ENCODE measurements at places on chromosomes 1 and 21.

- no peak for DNase-seq
These were observed 54.4 kb downstream of the SYT6 start for GRCh38 chr1:114099268-114099667.

GRCh38 chr1:234875953-234876855 lies 252.4 kb downstream of the TOMM20 start:
- no peak for DNase-seq

DNA sequence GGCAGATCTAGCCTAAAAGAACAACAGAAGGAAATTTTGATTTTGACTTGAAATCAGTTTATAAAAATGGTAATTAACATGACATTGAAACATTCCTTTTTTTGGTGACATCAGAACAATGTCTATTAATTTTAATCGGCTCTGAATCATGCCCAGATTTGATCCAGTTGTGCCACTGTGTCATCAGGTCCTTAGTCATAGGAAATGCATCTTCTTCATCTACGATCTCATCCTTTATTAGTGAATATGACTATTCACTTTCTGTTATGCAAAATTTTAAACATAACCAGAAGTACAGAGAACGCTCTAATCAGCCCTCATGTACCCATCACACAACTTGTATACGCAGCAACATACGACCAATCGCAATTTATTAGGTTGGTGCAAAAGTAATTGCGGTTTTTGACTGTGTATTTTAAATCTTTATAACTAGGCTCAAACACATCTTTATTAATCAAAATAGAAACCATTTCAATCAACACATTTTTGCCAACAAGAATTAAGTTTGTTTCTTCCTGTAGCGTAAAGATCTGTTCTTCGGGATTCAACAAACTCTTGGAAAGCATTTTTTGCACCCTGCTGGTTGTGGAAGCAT lies 40.3 kb upstream of the TLR5 start:
- no peak for DNase-seq

DNA sequence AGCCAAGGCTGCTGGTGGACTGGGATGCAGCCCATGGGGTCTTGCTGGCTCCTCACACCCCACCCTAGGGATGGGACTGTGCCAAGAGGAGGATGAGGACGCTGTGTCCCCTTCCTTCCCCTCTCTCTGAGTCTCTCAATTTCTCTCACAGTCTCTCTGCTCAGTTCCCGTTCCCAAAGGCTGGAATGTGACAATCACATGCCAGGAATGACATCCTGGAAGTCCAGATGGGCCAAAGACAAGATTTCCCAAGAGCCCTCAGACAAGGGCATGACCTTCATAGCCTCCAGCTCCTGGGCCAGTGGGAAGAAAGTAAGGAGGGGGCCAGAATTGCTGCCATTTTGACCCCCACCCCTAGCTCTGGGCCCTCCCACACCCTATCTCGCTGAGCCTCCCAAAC lies 7.6 kb upstream of the CDCP2 start:
- no peak for DNase-seq

- DNase-seq = no peak
These were observed 22.0 kb downstream of the THAP3 start for GRCh38 chr1:6646499-6647148.

DNA sequence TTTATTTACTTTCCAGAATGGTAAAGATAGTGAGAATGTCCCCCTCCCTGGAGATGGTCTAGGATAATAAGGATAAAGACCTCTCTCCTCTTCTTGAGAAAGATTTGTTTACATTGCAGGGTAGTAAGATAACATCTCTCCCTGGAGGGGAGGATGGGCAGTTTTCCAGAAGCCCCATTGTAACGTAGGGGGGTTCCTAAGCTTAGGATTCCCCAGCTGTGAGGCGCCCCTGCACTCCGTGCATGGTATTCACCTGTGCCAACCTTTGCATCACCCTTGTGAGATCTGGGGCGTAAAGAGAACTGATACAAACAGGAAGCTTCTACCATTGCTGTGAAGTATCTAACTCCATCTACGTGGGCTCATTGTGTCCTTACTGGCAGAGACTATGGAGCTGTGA lies 148.7 kb upstream of the DNAH14 start:
- no peak for DNase-seq

DNA sequence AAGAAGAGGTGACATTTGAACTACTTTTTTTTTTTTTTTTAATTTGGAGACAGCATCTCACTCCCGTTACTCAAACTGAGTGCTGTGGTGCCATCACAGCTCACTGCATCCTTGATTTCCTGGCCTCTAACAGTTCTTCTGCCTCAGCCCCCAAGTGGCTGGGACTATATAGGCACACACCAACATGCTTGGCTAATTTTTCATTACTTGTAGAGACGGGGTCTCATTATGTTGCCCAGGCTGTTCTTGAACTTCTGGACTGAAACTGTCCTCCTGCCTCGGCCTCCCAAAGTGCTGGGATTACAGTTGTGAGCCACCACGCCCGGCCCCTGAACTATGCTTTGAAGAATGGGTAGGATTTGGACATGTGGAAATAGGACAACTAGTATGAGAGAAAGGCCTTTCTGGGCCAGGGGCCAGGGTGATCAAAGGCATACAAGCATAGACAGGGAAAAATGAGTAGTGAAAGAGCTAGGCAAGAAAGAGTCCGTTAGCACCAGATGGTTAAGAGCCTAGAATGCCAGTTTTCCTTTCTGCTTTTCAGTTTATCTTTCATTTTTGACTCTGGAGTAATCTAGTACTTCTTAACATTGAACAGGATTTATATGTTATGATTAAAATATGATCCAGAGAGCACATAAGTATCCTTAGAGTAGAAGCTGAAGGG lies 6.3 kb downstream of the RABGAP1L start:
- DNase-seq = no peak

GRCh38 chr1:66412704-66413103 lies 121.2 kb upstream of the SGIP1 start:
- no peak for DNase-seq

DNA sequence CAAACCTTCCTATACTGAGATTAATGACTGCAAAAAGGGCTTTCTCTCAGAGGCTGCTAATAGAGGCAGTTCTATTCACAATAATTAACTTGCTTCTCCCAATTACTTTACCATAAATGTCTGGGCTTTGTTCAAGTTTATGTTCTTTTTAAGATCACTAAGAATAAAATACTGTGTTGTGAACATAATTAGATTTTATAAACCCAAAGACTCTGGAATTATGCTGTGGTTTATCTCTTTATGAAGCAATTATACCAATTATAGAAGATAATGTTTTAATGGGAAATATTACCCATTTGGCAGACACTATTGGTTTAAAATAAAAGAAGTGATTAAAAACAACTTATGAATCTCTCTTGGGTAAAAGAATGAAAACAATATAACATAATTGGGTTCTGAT lies 43.5 kb upstream of the IL12RB2 start:
- DNase-seq = no peak

- DNase-seq = no peak
These were observed 2.7 kb downstream of the AK4 start for GRCh38 chr1:65150583-65151263.

DNA sequence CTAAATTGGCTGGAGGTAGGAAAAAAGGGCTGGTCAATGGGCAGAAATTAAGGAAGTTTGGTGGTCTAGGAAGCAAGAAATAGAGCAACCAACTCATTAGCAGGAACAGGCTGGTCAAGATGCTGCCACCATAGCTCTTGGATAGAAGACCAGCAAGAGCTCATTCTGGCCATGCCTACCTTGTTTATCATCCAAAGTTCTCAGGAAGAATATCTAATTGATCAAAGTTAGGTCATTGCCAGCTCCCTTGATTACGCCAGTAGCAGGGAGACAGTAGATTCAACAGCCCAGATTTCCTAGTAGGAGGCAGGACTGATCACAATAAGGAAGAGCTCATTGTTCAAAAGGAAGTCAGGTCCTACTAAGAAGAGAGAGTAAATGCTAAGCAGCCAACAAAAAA lies 370.2 kb downstream of the GPATCH2 start:
- no peak for DNase-seq

GRCh38 chr1:22249928-22250680 lies 107.2 kb upstream of the WNT4 start:
- DNase-seq = no peak

- no peak for DNase-seq
These were observed 16.1 kb downstream of the ENSA start for GRCh38 chr1:150613061-150613920.

GRCh38 chr1:30809514-30810263 lies 52.1 kb upstream of the LAPTM5 start:
- DNase-seq = no peak

DNA sequence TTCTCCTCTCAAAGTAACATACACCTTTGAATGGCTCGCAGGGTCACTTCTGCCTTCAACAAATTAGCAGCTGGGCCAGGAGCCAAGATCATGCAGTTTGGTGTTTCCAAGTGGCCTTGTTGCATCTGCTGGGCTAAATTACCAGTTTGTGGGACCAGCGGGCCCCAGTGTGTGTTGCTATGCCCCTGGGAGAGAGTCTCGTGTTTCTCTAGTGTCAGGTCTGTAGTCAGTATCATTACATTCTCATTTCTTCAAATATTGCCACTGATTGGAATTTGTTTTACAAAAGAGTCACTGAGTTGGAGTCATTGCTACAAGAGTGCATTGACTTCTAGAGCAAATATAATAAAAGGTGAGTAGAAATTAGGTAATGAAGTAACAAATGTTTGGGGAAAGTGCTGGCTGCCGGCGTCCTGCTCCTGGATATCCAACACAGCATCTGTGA lies 35.5 kb downstream of the RHOU start:
- no peak for DNase-seq

GRCh38 chr1:192133350-192133926 lies 24.8 kb upstream of the RGS18 start:
- no peak for DNase-seq

- no peak for DNase-seq
These were observed at the start of gene KCNK1 for GRCh38 chr1:233613252-233614172. Gene KCNK1, plus strand, starts transcription at chr1:233614106. Its CDS starts 66 bp downstream, at chr1:233614172.

GRCh38 chr1:31413405-31414001 lies 490 bp downstream of the SERINC2 start:
- no peak for DNase-seq

- no peak for DNase-seq
These were observed 48.2 kb downstream of the NTPCR start for GRCh38 chr1:232998646-232999045.

- no peak for DNase-seq
These were observed 140.6 kb downstream of the SYT2 start for GRCh38 chr1:202569393-202570322.

DNA sequence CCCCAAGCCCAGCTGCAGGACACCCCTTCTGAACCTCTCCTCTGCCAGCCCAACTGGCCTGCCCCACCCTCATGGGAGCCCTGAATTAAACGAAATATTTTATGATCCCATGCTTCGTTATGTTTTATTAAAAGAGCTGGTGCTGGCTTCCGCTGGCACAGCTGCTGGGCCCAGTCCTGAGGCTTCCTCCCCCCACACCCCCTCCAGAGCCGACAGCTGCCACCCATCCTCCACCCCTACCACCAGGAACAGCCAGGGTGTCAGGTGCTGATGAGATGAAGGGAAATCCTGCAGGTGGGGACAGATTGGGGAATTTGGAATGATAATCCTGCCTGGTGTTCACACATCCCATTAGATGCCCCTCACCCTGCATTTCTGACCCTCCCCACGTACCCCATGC lies 19.0 kb downstream of the IGSF21 start:
- DNase-seq = no peak
